ENCODE measurements at places on chromosomes 7 and 10. TPM values are rescaled to one million over a fixed set of nuclear protein-coding genes. Genes with fewer than 3 reads are reported as not detected.

Gene DYNC1I1
- total RNA-seq = 4.6 TPM

Gene PAPOLB
- total RNA-seq = 0.68 TPM

Gene CC2D2B
- 4.4 TPM for total RNA-seq

Gene TUBAL3
- total RNA-seq = 0.57 TPM

Gene PRF1
- total RNA-seq = 2.4 TPM

Gene DNAH11
- total RNA-seq = 2.6 TPM

Gene CYP26C1
- not detected for total RNA-seq

Gene VPS37D
- total RNA-seq = 3.3 TPM

Gene FXYD4
- not detected for total RNA-seq

Gene HOXA3
- 3.9 TPM for total RNA-seq

Gene FKBP9
- 110 TPM for total RNA-seq

Gene CNPY1
- not detected for total RNA-seq

Gene TBX20
- not detected for total RNA-seq

Gene TSPAN12
- 7.0 TPM for total RNA-seq

Gene FOXI2
- not detected for total RNA-seq

Gene SVOPL
- total RNA-seq = not detected

Gene FAS
- total RNA-seq = 27.2 TPM

Gene FAM24B
- 1.5 TPM for total RNA-seq

Gene ICA1
- 55.4 TPM for total RNA-seq

Gene NME8
- not detected for total RNA-seq

All from subcutaneous adipose tissue (tissue), 4 donors.